ENCODE measurements at places on chromosomes 7 and 10. TPM values are rescaled to one million over a fixed set of nuclear protein-coding genes. Genes with fewer than 3 reads are reported as not detected.

Gene IKZF1
- total RNA-seq: not detected

Gene GPR158
- total RNA-seq: 0.33 TPM

Gene INHBA
- 4.1 TPM for total RNA-seq

- H3K4me1 ChIP-seq: no peaks in the 10 kb centered on the region
- no peak for DNase-seq
- no peak overlapping the region for H3K4me3 ChIP-seq
- no peaks in the 10 kb centered on the region for H3K36me3 ChIP-seq
- H3K27ac ChIP-seq: no peak overlapping the region
These were observed 11.0 kb upstream of the ZNF273 start for GRCh38 chr7:64892116-64892515.

GRCh38 chr10:45370202-45370955 is 3.6 kb upstream of the ALOX5 start:
- no peaks in the 10 kb centered on the region for H3K4me1 ChIP-seq
- DNase-seq: no peak
- no peak overlapping the region for H3K27ac ChIP-seq
- H3K4me3 ChIP-seq: no peak overlapping the region

GRCh38 chr10:114073395-114074186 is 29.9 kb downstream of the ADRB1 start:
- no peak for DNase-seq
- H3K4me1 ChIP-seq: no peaks in the 10 kb centered on the region
- H3K36me3 ChIP-seq: no peaks in the 10 kb centered on the region
- H3K4me3 ChIP-seq: no peak overlapping the region
- H3K27ac ChIP-seq: no peak overlapping the region

DNA sequence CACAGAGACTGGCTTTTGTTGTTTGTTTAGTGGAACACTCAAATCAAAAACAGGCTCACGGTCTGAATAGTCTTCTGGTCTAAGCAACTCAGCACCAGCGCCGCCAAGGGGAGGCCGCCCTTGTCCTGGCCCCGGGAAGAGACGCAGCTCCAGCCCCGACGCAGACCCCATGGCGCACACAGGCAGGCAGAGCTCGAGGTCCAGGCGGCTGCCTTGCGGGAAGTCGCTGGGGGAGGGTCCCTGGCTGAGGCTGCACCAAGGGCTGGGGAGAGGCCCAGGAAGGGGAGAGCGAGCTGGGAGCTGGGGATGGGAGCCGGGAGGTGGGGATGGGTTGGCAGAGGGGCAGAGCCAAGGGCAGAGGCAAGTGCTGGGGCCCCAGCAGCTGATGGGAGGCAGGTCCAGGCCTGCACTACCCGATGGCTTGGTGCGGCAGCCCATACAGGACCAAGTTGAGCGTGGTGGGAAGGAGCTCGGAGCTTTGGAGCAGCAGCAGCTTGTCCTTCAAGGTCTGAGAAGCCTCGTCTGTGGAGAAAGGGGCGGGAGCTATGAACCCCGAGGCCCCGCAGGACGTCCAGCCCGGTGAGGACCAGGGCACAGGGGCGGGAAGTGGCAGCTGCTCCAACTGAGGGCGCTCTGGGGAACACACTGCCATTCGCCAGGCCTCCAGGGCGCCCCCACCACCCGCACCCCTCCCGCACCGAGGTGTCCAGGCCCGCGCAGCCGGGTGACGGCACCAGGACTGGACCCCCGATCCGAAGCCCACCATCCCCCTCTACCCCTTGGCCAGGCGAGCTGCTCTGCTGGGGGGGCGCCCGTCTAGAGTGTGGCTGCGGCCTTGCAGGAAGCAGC is 22.7 kb upstream of the NKX6-2 start:
- no peaks in the 10 kb centered on the region for H3K27me3 ChIP-seq
- H3K36me3 ChIP-seq: no peaks in the 10 kb centered on the region
- H3K4me1 ChIP-seq: no peaks in the 10 kb centered on the region

- H3K27ac ChIP-seq: no peak overlapping the region
- no peak for DNase-seq
- no peaks in the 10 kb centered on the region for H3K27me3 ChIP-seq
- no peak overlapping the region for H3K4me3 ChIP-seq
- H3K36me3 ChIP-seq: peaks cover 5% of the 10 kb centered on the region
- H3K4me1 ChIP-seq: no peaks in the 10 kb centered on the region
These were observed 41.8 kb downstream of the NUP205 start for GRCh38 chr7:135599471-135599870.

GRCh38 chr10:70827086-70827757 is 11.5 kb downstream of the SGPL1 start:
- H3K4me3 ChIP-seq: no peak overlapping the region
- H3K27me3 ChIP-seq: no peaks in the 10 kb centered on the region
- peak; percentile 45 for DNase-seq
- no peaks in the 10 kb centered on the region for H3K4me1 ChIP-seq
- no peak overlapping the region for H3K27ac ChIP-seq

GRCh38 chr10:93799155-93799708 is 41.5 kb downstream of the LGI1 start:
- H3K27ac ChIP-seq: no peak overlapping the region
- peaks cover 6% of the 10 kb centered on the region for H3K27me3 ChIP-seq
- H3K36me3 ChIP-seq: no peaks in the 10 kb centered on the region
- no peak for DNase-seq
- H3K4me1 ChIP-seq: no peaks in the 10 kb centered on the region

DNA sequence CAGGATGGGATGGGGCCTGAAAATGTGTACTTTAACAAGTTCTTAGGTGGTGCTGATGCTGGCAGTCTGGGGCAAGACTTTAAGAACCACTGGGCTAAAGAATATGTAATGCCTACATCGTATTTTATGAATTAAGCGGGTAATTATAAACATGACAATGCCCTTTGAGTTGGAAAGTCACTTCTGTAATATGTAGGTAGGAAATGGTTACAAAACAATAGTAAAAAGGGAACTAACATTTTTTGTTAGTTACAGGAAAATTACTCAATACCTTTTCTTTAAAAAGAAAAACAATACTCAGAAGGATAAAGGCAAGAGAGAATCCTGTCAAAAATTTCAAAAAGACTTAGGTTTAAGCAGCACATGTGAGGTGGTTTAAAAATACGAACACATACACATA is 48.3 kb upstream of the STEAP4 start:
- no peaks in the 10 kb centered on the region for H3K4me1 ChIP-seq
- no peak overlapping the region for H3K27ac ChIP-seq
- no peak overlapping the region for H3K4me3 ChIP-seq
- no peaks in the 10 kb centered on the region for H3K27me3 ChIP-seq
- H3K36me3 ChIP-seq: no peaks in the 10 kb centered on the region

DNA sequence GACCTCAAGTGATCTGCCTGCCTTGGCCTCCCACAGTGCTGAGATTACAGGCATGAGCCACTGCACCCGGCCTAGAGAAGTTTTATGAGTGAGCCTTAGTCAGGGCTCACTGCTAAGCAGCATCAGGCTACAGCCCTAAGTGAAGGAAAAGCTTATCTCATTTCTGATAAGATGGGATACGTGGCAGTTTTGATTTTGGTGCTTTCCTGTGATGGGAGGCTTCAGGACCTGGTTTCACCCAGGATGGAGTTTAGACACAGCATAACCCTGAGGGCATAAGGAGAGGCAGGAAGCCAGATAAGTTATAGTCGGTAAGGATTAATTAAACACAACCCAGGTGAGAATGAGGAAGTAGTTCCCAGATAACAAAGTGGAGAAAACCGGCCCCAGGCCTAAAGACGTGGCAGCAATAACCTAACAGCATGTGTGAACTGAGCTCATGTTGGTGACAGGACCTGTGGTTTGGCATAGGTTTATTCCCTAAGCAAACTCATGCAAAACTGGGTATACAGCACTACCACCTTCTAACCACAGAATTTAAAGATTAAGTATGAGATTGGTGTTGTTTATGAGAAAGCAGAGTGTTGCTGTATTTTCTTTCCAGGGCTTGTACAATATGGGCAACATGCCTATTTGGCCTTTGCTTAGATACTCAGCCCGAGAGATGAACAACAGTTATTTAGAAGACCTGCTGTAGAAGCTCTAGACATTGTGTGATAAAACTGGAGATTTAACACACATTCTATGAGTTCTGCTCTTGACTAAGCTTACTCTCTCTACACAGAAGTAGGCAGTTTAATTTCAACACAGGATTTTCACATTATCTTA is 119.4 kb downstream of the COL28A1 start:
- no peak overlapping the region for H3K4me3 ChIP-seq
- H3K27ac ChIP-seq: no peak overlapping the region
- DNase-seq: peak; percentile 74
- H3K4me1 ChIP-seq: no peaks in the 10 kb centered on the region
- H3K27me3 ChIP-seq: no peaks in the 10 kb centered on the region

- no peak for DNase-seq
- H3K4me3 ChIP-seq: no peak overlapping the region
- H3K4me1 ChIP-seq: no peaks in the 10 kb centered on the region
- H3K27ac ChIP-seq: no peak overlapping the region
- H3K36me3 ChIP-seq: no peaks in the 10 kb centered on the region
These were observed 487.8 kb upstream of the DPP6 start for GRCh38 chr7:153564391-153564790.
